ENCODE measurements at places on chromosomes 2 and 18.

DNA sequence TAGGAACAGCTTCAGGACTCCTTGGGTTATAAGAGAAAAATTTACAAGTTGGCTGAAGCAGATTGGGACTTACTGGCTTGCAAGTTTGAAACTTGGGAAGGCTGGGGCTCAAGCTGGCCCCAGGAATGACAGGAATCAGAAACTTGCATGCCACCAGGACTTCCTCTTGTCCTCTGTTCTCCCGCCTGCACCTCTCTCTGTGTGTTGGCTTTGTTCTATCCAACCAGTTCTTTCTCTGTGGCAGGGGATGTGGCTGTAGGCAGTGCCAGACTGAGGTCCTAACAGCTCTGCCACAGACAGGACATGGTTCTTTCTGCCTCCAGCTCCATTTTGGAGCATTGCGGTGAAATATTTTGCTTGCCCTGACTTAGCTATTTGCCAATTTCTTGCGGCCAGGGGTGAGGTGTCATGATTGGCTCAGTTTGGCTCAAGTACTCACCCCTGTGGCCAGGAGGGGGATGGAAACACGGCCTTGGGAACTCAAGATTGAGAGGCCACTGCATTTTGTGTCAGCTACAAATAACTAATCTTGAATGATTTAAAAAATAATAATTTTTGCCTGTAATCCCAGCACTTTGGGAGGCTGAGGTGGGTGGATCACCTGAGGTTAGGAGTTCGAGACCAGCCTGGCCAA lies 48.9 kb downstream of the MEP1B start:
- no peak for DNase-seq

DNA sequence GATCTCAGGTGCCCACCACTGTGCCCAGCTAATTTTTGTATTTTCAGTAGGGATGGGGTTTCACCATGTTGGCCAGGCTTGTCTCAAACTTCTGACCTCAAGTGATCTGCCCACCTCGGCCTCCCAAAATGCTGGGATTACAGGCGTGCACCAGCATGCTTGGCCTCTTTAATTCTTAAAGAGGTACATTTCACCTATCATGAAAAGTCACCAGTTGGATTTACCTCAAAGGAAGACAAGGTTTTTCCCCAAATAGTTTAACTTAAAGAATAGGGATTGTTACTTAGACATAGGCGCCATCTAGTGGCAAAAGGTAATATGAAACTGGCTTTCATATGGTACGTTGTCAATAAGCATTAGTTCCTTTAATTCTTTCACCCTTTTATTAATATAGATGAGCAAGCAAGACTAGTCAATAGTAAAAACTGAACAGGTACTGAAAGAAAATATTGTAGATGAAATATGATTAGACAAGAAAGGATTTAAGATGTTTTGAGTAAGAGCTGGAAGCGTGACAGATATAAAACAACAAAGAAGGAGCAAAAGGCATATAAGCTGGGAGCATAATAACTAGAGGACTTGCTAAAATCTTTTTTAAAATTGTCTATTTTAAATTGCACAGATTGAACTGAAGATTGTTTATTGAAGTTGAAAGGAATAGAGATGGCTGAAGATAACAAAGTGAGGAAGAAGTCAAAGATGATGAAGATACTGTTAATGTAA lies 35.0 kb upstream of the PSMD14 start:
- peak; percentile 57 for DNase-seq

GRCh38 chr2:30620102-30620501 lies 173.1 kb downstream of the LCLAT1 start:
- no peak for DNase-seq

- no peak for DNase-seq
Measured at GRCh38 chr2:112332123-112332696, 56.8 kb downstream of the ZC3H6 start.

DNA sequence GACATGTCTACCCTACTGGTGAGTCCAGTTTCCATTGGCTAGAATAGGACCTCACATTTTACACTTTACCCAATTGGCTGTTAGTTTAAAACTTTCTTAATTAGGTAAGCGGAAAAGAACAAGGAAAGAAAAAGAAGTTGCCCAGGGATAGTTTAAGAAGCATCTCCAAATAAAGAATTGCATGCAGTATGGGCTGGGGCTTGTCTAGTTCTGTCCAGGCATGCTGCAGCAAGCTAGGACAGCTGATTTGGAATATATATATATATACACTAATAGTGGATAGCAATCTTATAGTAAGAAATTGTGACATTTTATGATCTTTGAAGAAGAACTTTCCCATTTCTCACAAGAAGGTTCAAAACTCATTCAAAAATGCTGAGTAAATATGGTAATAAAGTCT lies 90.0 kb upstream of the ERBB4 start:
- no peak for DNase-seq

DNA sequence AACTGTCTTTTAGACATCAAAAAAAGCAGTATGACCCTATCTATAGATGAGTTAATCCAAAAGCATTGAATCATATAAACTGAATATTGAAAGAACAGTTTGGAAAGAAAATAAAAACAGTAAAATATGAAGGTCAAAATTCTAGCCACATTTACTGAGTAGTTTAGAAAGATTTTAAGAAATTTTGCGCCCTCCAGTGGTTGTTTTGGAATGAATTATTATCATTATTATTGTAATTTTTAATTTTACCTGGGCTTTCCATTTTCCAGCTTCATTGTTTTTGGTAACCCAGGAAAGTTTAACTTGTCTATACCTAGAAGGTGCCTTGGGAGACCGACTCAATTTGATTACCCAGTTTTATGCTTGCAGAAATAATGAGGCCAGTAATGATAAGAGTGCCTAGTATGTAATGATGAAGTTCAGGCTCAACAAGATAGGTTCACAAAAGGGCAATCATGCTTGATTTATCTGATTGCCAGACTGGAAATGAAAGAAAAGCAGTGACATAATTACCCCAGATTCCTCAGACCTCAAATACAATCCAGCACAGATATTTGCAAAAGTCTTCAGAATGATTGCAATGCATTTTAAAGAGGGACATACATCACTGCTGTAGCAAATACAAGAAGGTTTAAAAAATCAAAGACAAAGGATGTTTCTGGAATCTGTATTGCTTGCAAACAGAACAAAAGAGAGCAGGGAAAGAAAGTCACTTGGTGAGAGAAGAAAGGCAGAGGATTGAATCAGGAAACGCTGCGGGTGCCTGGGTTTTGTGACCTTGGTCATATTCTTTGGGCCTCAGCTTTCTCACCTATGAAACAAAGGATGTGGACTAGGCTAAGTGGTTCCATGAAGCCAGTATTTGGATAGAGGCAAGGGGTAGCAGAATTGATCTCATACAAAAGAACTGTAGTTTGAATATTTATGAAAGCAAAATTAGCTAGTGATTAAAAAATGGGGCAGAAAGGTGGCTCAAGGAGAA lies 153.8 kb downstream of the MAP2 start:
- DNase-seq, result no peak

- DNase-seq, result no peak
Measured at GRCh38 chr2:189254268-189254883, 74.8 kb upstream of the COL5A2 start.

DNA sequence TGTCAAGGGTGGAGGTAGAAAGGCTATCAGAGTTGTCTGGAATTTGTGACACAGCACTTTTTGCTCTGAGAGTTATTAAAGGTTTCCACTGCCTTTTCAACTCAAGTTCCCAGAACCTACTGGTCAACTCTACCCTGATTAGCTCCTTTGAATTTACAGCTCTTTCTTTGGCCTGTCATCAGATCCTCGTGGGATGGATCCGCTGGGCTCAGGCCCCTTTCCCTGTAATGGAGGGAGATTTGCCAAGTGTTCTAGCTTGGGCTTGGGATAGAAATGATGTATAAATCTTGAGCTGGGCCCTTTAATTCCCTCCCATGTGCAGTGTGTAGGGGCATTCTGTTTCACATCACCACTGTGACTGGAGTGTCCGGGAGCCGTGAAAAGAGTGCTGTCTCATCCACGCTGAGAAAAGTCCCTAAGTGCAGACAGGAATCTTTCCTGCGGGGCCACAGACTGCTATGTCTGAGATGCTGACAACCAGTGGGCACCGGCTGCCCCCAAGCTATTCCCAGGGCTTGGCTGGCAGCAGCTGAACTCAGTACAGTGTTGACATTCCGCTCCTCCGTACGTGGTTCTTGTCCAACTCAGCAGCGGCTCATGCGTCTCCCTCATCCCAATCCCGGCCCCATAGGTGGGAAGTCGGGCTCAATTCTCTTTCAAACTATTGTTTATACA lies 46.9 kb upstream of the ARHGAP28 start:
- DNase-seq, result no peak

DNA sequence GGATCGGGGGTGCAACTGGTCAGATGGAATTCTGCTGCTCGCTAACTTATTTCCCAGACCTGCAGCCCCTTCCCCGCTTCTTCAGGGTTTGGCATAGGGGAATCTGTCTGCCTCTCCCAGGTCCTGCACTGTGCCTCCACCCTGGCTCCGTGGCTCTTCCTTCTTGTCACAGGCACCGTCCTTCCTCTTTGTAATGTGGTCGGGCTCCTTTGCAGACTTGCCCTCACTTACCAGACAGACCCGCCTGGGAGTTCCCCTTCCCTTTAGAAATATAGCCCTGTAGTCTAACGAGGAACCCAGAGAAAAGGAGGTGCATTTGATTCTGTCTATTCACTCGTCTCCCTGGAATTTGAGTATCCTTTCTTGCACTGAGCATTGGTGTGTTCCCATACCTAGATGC lies 63.9 kb upstream of the PAX8 start:
- DNase-seq, result no peak

DNA sequence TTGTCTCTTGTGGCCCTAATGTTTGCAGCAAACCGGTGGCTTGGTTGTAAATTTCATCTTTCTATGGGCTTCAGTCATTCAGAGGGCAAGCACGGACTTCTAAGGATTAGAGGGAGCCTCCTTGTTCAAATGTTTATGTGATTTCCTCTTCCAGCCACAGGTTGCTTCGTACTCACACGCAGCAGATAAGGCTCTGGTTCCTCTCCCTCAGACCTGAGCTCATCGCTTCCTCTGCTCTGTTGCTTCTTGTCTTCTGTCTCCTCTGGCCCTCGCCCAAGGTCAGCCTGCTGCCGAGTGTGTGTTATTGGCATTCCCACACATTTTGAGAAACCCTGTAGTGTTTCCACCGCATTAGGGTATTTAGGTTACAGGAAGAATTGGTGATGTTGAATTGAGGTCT lies 44.0 kb downstream of the MYL12B start:
- DNase-seq, result no peak

GRCh38 chr2:156110890-156111289 lies 221.6 kb downstream of the NR4A2 start:
- no peak for DNase-seq

DNA sequence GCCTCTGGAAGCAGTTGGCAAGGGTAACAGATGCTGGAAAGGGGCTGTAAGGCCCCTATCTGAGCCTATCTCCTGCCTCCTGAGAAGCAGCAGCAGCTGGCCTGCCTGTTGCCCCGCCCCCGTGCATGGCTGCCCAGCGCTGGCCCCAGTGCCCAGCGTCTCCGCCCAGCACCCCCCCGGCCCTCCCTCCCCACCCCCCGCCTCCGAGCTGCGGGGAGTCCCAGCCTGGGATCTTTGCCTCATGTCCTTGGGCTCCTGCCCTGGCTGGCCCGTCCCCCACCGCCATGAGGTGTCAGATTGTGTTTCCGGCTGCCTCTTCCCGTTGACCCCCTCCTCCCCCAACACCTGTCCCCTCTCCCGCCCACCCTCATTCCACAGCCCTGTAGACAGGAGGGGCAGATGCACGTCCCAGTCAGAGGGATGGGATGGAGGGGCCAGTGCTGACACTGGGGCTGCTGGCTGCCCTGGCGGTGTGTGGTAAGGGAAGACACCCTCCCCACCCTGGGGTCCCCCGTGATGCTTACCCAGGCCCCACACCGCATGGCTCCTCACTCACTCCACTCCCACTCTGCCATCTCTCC lies at the start of gene CHRND:
CHRND (plus strand) TSS at position 370 of the 581 bp plus-strand sequence; CDS start at position 426, 56 bp downstream.
- DNase-seq, result no peak

GRCh38 chr2:71933467-71934319 lies 214.0 kb downstream of the CYP26B1 start:
- no peak for DNase-seq

DNA sequence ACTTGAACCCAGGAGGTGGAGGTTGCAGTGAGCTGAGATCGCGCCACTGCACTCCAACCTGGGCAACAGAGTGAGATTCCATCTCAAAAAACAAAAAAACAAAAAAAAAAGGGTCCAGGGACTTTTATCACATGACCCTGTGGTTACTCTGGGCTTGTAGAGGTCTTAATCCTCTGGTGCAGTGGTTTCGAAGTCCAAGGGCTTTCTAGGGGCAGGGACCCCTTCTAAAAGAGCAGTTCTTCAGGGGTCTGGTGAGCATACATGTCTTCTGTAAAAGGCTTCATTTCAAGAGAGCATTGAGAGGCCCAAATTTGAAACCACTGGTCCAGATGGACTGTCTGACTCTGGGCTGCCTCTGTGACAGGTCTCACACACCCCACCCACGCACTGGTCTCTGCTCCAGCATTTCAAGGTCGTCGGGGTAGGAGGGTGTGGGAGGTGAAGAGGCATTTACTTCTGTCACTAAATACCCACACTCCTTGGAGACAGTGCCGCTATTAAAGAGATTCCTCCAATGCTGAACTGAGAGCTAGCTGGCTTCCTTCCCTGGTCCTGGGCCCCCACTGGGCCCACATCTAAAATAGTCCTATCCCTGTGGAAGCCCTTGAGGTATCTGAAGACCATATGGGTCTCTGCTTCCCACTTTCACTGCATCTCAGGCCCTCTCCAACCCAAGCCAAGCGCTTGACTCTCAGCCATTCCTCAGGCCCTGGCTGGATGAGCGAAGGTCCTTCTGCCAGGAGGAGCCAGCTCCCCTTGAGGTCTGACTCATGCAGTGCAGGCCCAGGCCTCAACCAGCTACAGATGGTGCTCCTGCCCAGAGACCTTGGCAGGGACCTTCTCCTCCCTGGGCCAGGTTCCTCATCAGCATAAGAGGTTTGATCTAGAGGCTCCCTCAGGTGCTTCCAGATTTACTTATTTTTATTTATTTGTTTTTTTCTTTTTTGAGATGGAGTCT lies 44.8 kb downstream of the PAX8 start:
- DNase-seq, result no peak

- no peak for DNase-seq
Measured at GRCh38 chr2:7969756-7970515, 711.9 kb upstream of the ID2 start.

DNA sequence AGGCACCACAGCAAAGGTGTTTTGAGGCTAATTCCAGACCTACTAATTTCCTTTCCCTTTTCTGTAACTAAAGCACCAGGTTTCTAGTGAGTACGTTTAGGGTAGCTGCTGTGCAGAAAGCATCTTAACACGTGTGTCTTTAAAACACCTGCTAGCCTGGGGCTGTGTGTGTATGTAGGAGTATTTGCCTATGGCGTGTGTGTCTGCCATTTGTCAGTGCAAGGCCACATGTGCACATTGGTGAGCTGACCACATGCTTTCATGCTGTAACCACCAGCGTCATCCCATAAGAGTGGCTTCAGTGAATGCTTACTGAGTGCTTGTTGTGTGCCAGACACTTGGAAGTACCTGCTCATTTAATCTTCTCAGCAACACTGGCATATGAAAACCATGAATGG lies 241.6 kb downstream of the SEPTIN10 start:
- DNase-seq, result no peak

GRCh38 chr2:84817239-84817655 lies 63.6 kb downstream of the TRABD2A start:
- DNase-seq, result no peak

DNA sequence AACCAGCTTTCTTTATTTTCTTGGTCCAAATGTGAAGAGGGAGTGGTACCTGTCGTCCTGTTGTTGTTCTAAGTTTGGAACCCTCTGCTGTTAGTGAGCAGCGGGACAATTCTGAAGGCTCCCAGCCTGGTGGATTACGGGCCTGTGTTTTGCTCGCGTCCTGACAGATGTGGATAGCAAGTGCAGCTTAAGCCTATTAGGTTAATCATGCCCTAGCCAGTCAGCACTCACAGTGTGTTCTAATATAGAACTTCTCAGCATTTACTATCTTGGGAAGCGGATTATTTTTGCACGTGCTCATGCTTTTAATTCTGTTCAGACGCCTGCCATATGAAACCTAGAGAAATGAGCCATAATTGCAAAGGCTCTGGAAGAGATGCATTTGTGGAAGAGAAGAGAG lies at the start of gene PCARE:
PCARE (minus strand) TSS at position 113 of the 400 bp plus-strand sequence. CDS start 262 bp downstream, outside the sequence.
- DNase-seq, result no peak

Data from effector CD4-positive, alpha-beta T cell (primary cell).